ENCODE measurements at places on chromosomes 6 and 20.

DNA sequence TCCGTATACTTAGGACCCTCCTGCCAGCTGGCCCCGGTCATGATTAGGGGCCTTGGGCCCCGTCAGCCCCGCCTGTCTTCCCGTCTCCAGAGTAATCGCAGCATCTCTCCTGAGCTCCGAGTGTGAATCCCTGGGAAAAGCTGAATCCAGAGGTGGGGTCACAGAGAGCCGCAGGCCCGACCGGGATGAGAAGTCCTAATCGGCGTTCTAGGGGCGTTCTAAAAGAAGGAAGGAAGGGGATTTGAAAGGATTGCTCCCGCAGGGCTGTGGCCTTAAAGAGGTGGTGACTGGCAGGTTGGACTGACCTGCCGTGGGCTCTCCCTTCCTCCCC lies 371 bp downstream of the HMGN4 start:
- DNase-seq: no peak

DNA sequence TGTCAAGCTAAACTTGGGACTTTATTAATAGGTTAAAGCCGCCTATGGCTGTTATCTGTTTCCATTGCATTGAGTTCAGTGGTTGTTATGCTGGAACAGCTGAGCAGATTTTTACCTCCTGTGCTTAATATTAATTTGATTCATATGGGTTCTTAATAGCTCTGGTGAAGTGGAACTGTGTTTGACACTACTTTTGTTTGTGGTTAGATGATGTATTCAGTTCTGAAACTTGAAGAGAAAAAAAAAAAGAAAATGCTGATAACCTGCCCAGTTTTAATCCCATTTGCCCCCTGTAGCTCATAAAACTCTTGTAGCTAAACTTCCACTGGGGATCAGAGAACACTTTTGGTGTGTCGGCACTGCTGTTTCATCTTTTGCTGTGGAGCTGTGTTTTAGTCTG lies 117.8 kb downstream of the ZDHHC14 start:
- DNase-seq: no peak

DNA sequence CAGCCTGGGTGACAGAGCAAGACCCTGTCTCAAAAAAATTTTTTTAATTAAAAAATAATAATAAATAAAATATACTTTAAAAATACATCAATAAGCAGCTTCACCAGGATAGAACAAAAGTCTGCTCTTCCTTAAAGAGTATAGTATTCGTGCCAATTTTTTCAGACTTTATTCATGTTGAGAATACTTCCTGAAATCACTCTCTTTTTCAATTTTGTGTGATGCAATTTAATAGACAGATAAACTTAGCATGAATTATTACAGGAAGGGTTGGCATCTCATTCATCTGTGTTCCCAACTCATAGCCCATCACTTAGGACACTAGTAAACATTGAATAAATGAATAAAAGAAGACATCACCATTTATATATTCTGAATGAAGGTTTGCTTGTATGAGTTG lies 52.4 kb downstream of the IPCEF1 start:
- no peak for DNase-seq

- no peak for DNase-seq
Observed at GRCh38 chr20:58752565-58752964, 60.0 kb downstream of the NPEPL1 start.

DNA sequence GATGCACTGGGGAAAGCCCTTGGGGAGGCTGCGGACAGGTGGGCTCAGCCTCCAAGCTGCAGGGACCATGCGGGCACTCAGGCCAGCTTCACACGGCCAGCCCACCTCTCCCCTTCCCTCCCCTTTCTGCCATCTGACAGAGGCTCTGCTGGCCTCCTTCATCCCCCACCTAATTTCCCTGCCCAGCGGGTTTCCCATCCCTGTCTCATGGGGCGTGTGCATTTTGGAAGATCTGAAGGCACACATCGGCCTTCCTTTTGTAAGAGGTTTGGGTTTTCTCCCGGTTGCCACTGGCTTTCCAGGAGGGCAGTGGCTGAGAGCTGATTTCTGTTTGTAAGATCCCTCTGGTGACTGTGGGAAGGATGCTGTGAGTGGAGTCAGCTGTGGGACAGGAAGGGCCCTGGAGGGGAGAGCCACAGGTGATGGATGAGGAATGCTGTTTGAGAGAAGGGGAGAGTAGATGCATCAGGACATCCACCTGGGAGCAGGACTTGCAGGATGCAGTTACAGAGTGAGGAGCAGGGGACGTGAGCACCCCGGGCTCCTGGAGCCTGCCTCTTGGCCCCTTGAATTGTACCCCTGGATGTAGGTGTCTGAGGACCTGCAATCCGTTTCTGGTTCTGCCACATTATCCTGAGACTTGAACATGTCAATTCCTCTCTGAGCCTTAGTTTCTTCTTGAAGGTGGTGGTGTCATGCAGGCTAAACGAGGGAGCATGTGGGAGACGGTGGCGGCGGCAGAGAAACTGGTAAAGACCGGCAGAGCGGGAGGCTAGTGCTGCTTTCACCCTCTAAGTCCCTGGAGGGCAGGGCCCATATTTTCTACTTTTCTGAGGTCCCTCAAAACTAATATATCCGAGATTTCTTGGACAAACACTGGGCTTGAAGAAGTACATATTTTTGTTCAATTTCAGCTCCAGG lies 5.9 kb upstream of the TUBB1 start:
- no peak for DNase-seq

GRCh38 chr6:147213772-147214171 lies 9.6 kb downstream of the STXBP5 start:
- no peak for DNase-seq

- no peak for DNase-seq
Observed at GRCh38 chr20:35956616-35957015, 2.3 kb upstream of the SCAND1 start.

GRCh38 chr20:44115762-44116644 lies 71.0 kb downstream of the JPH2 start:
- DNase-seq: no peak

DNA sequence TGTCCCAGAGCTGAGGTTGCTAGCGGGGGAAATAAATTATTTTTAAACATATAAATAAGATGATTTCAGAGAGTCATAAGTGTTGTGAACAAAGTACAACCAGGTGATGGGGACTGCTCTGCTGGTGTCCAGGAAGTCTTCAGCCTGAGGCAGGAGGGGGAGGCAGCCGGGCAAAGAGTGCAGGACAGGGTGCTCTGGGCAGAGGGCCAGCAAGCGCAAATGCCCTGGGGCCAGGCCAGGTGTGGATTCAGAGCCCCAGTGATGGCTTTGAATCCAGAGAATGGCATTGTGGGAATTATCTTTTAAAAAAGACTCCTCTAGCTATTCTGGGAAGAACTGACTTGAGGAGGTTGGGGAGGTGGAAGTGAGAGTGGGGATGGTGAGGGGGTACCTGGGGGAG lies 1.6 kb downstream of the CLPSL1 start:
- DNase-seq: no peak

DNA sequence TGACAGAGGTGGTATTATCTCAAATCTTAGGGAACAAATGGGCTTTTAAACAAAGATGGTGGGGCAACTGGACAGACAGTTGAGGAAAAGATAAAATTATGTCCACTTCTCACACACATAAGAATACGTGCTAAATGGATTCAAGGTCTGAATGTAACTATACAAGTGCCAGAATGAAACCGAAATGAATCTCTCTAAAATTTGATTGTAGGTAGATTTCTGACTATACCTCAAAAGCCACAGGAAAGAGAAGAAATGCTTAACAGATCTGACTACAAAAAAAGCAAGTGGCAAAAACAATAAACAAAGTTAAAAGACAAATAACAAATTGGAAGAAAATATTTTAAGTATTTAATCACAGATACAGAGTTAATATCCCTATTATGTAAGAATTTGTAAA lies 182.7 kb upstream of the OLIG3 start:
- DNase-seq: no peak

- DNase-seq: no peak
Observed at GRCh38 chr6:125717120-125717731, 32.2 kb upstream of the HEY2 start.

DNA sequence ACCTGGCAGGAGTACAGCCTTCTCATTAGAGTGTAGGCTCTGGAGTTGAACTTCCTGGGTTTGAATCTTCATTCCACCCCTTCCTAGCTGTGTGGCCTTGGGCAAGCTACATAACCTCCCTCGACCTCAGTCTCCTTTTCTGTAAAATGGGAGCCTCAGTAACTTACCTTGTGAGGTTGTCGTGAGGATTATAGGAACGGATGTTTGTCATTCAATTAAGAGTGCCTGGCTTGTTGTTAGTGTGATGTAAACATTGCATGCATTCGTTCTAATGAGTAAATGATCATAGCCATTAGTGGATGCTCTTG lies 45.2 kb downstream of the TOX2 start:
- DNase-seq: no peak

DNA sequence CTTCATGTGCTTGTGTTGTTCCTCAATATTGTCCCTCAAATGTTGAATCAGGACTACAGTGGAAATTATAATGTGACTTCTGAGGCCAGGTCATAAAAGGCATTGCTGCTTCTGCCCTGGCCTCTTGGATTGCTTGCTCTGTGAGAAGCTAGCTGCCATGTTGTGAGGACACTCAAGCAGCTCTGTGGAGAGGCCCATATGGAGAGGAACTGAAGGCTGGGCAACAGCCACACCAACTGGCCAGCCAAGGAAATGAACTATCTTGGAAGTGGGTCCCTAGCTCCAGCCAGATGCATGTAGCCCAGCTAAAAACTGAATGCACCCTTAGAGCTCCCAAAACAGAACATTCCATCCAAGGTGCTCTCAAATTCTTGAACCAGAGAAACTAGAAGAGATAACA lies 282.6 kb downstream of the BMP7 start:
- DNase-seq: no peak

GRCh38 chr6:158110986-158111385 lies 57.1 kb downstream of the SERAC1 start:
- no peak for DNase-seq

- DNase-seq: no peak
Observed at GRCh38 chr6:6704103-6705060, 115.9 kb downstream of the LY86 start.

- no peak for DNase-seq
Observed at GRCh38 chr6:80142586-80142985, 36.1 kb downstream of the BCKDHB start.

GRCh38 chr6:33914645-33915044 lies 110.8 kb upstream of the MLN start:
- DNase-seq: no peak

- DNase-seq: peak; percentile 96
Observed at GRCh38 chr6:5513408-5513807, 252.1 kb downstream of the FARS2 start.

- no peak for DNase-seq
Observed at GRCh38 chr6:154238831-154239230, 117.8 kb downstream of the IPCEF1 start.

GRCh38 chr6:122495612-122496011 lies 24.0 kb upstream of the SERINC1 start:
- no peak for DNase-seq

DNA sequence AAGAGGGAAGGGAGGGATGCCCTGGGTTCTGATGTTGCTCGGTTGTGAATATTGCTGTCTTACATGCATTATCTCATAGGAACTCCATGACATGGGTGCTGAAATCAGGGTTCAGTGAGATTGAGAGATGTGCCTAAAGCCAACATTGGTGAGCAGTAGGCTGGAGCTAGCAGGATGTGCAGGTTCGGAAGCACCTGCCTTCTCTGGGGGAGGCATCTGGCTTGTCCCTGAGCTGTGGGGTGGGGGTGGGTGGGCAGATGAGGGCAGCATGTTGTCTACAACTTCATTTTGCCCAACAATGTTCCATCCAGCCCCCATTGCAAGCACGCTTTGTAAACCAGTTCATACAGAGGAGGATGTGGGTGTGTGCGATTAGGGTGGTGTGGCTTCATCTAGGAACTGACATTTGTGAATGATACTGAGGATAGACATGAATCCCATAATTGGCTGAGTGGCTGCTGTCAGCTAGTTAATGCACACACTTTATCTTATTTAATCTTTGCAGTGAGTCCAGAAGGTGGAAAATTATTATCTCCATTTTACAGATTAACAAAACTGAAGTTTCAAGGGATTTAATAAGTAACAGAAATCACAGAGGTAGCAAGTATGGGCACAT lies 119.4 kb downstream of the SYNDIG1 start:
- no peak for DNase-seq

DNA sequence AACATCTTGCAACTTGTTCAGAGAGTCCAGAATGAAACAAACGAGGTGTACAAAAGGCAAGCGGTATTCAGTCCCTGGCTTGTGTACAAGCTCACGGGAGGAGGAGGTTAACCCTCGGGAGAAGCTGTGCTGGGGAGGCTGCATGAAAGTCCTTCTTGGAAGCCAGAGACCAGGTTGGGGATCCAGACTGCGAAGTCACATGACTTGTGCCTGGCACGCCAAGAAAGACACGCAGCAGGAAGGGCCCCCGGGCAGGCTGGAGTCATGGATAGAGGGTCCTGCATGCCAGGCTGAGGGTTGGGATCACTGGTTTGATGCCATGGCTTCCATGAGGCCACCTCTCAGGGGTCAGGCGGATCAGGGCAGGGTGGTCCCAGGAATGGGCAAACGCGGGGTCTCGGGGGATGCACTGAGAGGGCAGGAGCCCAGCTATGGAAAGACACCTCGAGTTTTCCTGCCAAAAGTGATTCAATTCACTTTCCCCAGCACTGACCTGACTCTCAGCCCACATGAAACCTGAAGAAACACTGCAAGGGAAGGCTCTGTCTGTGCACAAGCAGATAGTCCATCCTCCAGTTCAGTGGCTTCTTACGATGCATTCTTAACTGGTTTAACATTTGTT lies 79.4 kb downstream of the DLL1 start:
- no peak for DNase-seq

GRCh38 chr6:44072452-44072958 lies 54.7 kb downstream of the MRPL14 start:
- no peak for DNase-seq

DNA sequence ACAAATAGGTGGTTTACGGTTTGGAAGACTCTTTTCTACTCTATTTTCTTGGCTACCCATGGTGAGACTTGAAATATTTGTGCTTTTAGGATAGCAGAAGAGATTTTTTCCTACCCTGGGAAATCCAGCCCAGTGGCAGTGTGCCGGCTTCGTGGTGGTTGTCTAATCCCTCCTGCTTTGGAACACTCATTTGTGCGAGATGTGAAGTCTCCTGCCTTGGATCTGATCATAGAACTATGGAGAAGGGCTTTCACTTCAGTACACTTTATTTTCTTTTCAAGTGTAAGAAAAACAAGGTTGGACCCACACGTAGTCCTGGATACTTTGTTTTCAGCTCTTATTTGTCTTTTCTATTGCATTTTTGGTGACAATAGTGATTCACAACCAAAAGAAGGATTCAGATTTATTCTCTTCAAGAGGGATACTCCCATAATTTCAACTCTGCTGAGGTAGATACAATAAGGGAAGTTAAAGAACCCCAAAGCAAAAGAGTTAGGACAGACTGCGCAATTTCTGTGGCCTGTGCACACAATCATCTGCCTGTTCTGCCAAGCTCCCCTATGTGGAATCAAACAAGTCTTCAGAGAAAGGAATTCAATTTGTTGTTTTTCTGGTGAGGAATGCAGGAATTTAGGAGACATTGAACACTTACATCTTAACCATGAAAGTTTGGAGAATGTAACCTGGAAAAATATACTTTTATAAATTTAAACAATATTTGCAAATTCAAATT lies 413.2 kb downstream of the GJA1 start:
- DNase-seq: no peak

DNA sequence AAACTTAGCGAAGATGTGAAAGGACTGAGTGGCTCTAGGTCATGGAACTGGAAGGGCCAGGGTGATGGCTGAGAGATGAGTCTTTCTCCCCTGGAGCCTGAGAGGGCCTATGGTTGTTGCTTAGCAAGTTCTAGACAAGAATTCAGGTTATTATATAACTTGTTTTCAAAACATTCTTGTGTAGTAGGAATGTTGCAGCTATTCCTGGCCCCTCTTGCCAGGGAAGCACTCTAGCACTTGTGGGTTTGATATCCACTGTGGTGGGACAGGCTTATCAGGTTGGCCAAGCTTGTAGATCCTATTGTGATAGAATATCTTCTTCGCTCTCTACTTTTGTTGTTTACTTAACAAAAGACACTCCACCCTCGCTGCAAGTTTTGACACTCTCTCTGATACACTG lies 211.8 kb upstream of the CITED2 start:
- no peak for DNase-seq

Measured in NCI-H2029 treated with DMSO at 0.1 percent for 48 hours (cell line).